ENCODE measurements at places on chromosomes 7 and 10.

DNA sequence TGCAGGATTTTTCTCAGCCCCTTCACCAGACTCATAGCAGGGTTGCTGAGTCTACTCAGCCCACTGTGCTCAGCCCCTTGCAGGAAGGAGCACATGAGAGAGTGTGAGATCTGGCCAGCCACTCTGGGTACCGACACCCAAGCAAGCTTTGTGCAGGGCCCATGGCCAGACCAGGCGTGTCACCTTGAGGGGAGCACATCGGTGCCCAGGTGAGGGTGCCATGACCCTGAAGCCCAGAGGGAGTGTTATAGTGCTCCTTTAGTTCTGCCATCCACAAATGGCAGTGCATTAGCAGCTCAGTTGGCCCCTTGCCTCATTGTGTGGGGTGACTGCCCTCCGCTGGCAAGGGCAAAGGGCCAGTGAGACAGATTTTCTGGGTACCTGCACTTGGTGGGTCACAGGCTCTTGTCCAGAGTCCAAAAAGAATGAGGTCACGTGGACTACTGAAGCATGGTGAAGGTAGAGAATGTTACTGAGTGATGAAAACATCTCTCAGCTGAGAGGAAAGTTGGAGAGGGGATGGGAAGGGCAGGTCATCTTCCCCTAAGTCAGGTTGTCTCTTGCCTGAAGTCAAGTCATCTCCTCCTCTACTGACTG lies 181.8 kb downstream of the MACC1 start:
- no peak for DNase-seq

GRCh38 chr10:84138478-84139125 lies 707 bp upstream of the GHITM start:
- DNase-seq, result peak; percentile 24

GRCh38 chr7:123571187-123571586 lies 13.6 kb upstream of the NDUFA5 start:
- DNase-seq, result no peak

DNA sequence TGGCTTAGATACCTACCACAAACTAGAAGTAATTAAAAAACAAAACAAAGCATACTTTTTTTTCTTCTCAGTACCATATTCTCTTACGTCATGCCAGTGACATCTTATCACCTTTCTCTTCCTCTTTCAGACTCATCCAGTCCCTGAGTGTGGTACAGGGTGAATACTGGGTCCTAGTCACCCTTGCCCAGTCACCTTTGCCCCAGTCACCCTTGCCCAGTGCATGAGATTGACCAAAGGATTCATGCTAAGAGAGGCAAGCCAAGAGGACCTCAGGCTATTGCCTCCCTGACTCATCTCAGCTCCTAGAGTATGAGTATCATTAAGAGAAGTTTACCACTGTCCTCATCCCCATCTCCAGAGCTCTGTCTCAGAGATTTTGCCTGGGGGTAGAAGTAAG lies 10.0 kb upstream of the TSPAN12 start:
- DNase-seq, result peak; percentile 74

- no peak for DNase-seq
Measured at GRCh38 chr7:604884-605531, 85.4 kb upstream of the PDGFA start.

GRCh38 chr10:97200616-97201015 lies 14.9 kb upstream of the SLIT1 start:
- DNase-seq, result no peak

- DNase-seq, result no peak
Measured at GRCh38 chr7:70380421-70381015, 751.4 kb upstream of the GALNT17 start.

DNA sequence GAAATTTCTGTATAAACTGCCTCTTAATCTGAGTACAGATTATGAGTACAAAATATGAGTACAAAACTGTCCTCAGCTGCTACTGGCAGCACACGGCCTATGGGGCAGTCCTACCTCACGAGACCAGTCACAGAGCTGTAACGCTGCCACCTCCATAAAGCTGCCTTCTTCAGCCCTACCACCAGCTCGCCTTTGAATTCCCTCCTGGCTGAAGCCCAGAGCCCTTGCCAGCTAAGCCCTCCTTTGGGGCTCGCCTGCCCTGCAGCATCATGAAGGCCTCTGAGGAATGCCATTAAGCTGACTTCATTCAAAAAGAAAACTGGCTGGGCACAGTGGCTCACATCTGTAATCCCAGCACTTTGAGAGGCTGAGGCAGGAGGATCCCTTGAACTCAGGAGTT lies 180.0 kb upstream of the SH2B2 start:
- peak; percentile 46 for DNase-seq

DNA sequence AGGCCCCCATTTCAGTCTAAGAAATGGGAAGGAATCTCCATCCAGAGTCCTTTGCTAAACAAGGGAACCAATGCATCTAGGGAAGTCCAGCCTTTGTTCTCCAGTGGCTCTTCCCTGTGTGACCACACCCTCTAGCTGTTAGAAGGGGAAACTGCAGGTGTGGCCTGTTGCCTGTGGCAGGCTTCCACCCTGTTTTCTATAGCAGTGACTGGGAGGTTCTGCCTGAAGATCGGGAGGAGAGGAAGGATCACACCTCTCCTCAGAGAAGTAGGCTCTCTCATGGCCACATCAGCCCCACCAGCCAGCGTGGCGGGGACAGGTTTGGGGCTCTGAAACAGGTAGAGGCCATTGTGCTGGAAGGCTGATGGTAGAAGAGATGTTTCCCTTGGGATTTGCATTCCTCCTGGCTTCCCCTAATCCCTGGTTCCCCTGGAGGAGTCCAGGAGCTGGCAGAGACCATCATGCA lies 47.7 kb upstream of the TRIM8 start:
- DNase-seq, result peak; percentile 68

- no peak for DNase-seq
Measured at GRCh38 chr10:90174531-90174930, 473.1 kb downstream of the KIF20B start.

DNA sequence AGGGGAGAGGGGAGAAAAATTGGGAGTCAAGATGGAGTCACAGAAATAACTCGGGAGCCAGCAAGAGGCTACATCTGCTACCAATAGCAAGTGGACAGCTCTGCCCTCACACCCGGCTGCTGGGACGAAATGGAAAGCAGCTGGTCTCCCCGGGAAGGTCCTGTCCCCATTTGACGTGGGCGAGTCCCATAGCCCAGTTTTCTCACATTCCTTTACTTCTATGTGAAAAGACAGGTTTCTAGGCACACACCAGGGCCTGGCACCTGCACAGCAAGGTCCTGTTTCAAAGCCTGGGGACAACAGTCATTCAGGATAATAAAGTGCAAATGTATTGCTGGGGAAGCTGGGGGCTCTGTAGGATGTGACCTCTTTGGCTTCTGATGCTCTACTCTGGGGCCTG lies 162.6 kb downstream of the OAT start:
- no peak for DNase-seq

DNA sequence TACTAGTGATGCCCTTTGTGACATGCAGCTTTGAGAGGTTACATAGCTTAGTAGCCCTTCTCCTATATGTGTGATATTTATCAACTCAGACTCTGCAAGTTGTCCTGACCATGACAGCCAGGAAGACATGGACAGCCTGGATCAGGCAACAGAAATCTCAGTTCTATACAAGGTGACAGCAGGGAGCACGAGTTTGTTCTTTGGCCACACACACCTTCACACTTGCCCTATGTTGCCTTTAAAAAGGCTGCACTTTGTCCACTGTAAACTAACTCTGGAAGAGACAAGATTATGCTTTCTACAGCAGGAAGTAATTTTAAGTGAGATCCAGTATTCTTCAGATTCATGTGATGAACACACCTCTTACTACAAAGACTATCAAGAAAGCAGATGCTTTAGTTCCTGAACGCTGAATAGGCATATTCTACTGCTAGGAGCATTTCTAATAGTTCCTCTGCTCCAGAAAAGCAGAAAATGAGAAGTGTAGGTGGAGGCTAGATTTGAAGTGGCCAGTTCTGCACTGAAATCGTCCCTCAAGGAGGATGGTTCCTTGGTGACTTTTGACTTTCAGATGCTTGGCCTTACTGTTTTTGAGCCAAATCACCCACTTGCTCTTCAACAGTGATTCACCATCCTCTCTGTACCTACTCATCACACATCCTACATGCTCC lies 239.2 kb downstream of the COBL start:
- no peak for DNase-seq

GRCh38 chr7:22114440-22114981 lies 168.8 kb upstream of the CDCA7L start:
- no peak for DNase-seq

DNA sequence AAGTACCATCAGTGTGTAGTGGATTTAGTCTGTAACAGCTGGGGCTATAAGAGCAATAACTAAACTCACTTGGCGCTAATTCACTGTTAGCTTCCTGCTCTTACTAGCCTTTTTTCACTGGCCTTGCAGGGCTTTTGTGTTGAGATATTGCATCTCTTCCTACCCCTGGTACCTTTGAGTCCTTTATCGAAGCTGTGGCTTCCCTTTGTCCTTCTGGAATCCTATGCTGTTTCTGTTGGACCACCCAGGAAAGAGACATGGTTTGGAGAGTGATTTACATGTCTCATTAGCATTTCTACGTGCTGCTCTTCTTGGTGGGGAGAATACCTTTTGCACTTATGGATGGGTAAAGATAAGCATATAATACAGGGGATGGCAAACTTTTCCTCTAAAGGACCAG lies 103.8 kb downstream of the MLLT10 start:
- DNase-seq, result no peak

DNA sequence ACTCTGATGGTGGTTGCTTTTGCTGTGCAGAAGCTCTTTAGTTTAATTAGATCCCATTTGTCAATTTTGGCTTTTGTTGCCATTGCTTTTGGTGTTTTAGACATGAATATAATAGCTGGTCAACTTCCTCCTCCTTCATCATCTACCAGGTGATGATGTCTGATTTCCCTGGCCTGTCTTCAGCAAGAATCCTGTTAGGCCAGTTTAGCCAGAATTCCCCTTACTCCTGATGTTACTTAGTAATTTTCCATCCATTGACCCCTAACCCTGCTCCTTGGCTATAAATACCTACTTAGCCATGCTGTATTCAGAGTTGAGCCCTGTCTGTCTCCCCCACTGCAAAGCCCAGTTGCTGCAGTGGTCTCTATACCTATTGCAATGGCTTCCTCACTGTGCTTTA lies 91.4 kb downstream of the ZNF777 start:
- DNase-seq, result no peak

GRCh38 chr7:27134392-27134791 lies 3.8 kb upstream of the HOXA4 start:
- DNase-seq, result peak; percentile 97

DNA sequence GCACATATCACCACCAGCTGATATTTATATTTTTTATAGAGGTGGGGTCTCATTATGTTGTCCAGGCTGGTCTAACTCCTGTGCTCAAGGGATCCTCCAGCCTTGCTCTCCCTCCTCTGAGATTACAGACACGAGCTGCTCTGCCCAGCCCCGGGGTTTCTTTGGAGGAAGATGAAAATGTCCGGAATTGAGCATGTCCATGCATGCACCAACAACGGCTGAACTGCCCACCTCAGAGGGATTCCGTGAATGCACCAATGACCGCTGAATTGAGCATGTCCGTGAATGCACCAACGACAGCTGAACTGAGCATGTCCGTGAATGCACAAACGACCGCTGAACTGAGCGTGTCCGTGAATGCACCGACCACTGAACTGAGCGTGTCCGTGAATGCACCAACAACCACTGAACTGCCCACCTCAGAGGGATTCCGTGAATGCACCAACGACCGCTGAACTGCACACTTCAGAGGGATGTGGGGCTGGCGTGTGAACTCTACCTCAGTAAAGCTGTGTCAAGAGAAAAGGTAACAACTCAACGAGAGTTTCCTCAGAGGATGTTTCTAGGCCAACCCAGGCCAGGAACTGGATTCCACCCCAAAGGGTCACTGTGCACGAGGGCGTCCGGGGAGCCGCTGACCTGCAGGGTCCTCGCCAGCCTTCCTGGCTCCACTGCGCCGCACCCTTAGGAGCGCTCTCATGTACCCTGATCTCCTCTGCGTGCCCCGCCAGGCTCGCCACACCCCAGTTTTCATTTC lies 34.9 kb upstream of the INPP5A start:
- DNase-seq, result no peak

DNA sequence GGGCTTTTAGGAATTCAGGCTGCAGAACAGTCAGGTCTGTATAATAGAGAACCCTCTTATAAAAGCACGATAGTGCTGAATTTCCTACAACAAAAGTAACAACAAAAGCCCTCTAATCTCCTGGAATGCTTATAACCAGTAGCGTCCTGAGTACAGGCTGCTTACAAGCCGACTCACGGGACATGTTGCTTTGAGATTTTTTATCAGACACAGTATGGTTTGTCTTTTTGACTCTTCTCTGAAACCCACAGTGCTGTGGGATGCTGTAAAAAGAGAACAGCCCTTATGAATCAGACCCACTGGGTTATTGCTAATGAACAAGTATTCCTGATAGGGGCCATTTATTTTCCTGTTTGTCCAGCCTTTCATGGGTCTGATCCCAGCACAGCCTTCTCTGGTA lies 59.4 kb downstream of the PLPP4 start:
- no peak for DNase-seq

GRCh38 chr10:8053446-8054243 lies 843 bp upstream of the GATA3 start:
- DNase-seq, result peak; percentile 74

GRCh38 chr10:119701861-119702260 lies 24.0 kb upstream of the INPP5F start:
- DNase-seq, result peak; percentile 56

GRCh38 chr7:151035026-151035717 lies 6.9 kb downstream of the ABCB8 start:
- no peak for DNase-seq

DNA sequence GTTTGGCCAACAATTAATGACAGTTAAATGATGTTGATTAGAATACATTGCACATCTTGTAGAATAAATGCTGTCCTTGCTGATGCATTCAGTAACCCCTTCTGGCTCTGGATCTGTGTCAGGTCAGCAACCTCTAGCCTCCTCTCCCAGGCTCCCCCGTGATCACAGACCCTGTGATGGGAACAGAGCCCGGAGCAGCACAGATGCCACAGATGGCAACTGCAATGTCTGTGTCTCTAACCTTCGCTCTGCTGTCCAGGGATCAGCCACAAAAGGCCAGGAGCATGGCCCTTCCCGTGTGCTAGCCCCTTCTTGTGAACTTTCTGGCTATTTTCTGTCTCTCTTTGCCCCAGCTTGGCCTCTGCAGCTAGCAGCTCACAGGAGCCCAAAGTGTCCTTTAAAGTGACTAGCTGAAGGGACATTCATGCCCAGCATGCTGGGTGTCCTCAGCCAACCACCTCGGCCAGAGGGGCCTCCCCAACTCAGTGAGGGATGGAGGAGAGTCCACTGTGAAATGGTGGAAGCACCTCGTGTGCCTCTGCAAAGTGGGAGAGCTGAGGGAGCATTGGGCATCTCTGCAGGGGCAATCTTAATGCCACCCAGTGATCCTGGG lies 167.0 kb upstream of the TCERG1L start:
- DNase-seq, result no peak

Measured in M059J (cell line).